ENCODE measurements at places on chromosomes 16 and 17.

GRCh38 chr16:13883881-13884280 is 36.1 kb upstream of the ERCC4 start:
- peak; percentile 50 for DNase-seq

DNA sequence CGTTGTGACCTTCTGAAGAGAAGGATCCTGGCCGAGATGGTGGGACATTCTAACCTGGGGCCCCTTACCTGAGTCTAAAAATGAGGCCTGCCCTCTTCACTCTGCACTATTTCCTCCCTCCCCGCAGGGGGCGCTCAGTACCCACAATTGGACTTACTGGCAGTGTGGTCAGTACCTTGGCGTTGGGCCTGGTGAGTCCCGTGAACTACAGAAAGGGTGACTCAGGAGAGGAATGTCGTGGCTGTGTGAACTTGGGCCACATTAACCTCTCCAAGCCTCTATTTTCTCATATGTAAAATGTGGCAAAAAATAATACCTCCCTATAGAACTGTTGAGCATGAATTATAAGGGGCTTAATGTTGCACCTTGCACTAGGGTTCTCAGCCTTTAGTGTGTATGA is 3.9 kb downstream of the RSAD1 start:
- DNase-seq, result peak; percentile 90

- DNase-seq, result no peak
Observed at GRCh38 chr16:31519759-31520431, 7.8 kb upstream of the AHSP start.

- DNase-seq, result no peak
Observed at GRCh38 chr17:28748852-28749515, 5.2 kb downstream of the TRAF4 start.

GRCh38 chr17:63697341-63698286 is 2.3 kb downstream of the LIMD2 start:
- no peak for DNase-seq

DNA sequence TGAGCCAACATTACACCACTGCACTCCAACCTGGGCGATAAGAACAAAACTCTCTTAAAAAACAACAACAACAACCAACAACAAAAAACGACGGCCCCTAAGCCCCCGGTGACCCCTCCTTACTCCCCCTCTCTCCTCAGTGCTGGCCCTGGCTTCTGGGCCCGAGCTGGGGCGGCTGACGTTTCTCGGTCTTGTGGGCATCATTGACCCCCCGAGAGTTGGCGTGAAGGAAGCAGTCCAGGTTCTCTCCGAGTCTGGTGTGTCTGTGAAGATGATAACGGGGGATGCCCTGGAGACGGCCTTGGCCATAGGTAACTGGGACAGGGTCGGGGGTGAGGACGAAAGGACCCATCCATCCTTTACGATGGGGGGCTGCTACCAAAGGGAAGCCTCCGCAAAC is 52.7 kb downstream of the MEAK7 start:
- DNase-seq, result no peak

DNA sequence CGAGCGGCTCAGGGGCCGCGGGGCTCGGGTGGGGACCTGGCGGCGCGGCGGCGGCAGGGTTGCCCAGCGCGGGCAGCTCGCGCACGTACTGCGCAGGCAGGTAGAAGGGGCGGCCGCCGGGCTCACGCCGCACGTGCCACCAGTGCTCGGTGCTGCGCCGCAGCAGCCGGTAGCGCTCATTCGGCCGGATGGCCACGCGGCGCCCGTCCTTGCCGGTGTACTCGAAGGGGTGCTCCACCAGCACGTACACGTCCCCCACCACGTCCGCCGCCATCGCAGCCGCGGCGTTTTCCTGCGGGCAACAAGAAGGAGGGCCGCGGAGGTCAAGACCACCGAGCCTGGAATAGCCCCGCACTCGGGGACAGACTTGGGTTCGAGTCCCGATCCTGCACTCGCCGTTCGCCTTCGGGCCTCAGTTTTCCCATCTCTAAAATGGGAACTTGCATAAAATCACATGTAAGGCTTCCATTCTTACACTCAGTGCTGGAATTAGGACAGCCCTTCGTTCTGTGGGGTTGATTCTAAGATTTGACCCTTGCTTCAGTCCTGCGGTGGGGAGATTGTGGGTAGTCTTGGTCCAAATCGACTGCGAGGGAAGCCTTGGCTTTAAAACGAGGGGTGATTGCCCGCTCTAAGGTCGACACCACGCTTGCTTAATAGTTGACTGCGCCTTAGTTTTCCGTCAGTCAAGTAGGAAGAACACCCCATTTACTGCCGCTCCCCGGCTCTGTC is 2.5 kb downstream of the ARHGAP27 start:
- DNase-seq, result no peak
